Stimulated activated CD4-positive, alpha-beta T cell treated with anti-CD3 and anti-CD28 coated beads, Interleukin-4, amount 100 ng/mL, for 24 hours (primary cell): ENCODE measurements at places on chromosomes 12 and 14.

- no peak for DNase-seq
Observed at GRCh38 chr12:105705765-105706164, 375.3 kb downstream of the C12orf75 start.

DNA sequence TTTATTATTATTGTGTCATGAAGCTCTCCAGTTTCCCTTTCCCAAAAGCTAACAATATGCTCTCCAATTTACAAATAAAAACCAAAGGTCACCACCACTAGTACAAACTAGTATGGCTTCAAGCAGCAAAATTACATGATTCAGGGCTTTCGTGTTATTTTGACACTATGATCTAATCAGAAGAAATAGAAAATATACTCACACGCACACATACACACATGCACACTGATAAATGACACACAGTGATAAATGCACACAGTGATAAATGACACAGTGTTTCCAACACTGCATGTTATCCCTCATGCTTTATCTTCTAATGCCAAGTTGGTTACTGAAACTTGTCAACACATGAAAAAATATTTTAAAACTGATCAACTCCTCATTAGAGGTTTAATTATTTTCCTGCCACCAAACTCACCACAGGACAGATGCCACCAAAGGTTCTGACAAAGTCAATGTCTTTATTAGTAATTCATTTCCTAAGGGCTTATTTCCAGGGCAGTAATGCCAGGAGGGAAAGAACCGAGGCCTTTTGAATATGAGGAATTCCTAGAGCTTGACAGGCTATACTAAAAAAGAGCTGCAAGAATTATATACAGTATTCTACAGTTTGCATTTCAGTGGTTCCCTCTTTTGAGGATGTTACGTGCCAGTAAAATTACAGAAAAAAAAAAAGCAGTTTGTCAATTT lies 82.4 kb downstream of the PPP2R5E start:
- DNase-seq = no peak

DNA sequence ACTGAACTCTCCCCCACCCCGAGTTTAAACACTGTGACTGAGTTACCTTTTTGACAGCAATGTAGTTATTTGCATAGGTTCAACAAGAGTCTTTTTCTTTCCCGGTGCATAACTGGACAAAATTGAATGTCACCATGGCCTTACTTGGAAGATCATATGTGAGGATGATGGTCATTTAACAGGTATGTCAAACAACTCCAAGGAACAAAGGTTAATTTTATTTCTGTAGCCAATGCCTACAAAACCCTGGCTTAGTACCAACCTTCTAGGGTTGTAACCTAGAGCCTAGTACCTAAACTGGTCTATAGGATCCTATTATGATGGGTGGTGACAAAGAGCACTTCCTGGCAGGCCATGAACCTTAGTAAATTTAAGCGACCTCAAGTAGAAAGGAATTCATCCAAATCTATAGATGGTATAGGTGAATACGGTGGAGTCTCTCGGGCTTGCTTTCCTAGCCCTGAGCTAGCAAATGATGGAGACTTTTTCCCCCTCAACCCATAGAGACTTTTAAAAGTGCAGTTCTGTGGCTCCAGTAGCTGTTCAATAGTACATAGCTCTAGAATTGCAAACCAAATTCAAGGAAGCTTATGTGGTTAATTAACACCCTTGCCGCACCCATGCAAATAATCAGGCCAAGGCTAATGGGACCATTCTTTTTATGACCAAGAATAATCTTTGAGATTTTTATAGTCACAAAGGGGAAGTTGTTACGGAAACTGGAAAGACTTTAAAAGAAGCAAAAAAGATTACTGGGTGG lies 89.0 kb downstream of the SLC38A1 start:
- no peak for DNase-seq

- no peak for DNase-seq
Observed at GRCh38 chr14:61099216-61099835, 118.3 kb downstream of the SLC38A6 start.

GRCh38 chr12:7497661-7498060 lies 5.9 kb downstream of the CD163 start:
- no peak for DNase-seq
